ENCODE measurements at places on chromosomes 11 and 22.
A peak's percentile ranks its signal among the peaks of the same experiment; 100 is the strongest.

DNA sequence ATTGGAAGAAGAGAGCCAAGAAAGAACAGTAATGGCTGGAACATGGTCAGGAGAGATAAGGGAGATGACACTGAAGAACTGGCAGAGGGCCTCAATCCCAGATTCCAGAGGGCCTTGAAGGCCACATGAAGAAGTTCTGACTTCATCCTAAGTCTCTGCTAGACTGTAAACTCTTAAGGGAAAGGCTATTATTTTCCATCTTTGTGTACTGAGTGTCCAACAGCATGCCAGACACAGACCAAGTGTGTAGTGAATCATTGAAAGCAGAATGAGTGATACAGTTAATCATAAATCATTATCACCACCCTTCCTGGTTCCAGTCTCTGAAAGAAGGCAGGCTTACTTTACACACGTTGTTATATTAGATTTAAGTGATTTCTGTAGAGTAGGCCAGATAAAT is 185.3 kb upstream of the C11orf87 start:
- DNase-seq, result no peak

DNA sequence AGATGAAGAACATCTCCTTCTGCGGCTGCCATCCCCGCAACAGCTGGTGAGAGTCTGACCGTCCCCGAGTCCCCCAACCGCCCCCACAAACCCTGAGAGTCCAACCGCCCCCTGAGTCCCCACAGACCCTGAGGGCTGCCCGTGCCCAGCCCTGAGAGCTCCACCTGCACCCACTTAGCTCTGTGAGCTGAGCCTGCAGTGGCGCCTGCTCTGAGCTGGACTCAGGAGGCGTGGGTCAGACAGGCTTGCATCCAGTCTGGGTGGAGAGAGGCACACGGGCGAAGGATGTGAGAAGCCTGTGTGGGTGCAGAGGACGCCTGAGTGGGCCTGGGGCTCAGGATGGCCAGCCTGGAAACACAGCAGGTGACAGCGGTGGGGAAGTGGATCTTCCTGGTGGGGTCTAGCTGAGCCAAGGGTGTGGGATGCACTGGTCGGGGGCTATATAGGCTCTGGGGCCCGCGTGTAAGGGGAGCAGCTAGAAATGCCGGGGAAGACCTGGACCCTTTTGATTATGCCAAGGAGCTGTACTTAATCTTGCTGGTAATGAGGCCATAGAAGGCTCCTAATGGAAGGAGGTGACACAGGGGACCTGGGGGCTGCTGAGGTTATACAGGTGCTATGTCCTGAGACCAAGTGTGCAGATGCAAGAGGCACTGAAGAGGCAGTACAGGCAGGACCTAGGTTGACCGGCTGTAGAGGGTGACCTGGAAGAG is 6.5 kb downstream of the MAPK8IP2 start:
- no peak for DNase-seq

GRCh38 chr22:43128116-43128515 is 15.1 kb downstream of the MCAT start:
- DNase-seq, result no peak

- peak; percentile 32 for DNase-seq
These were observed 13.3 kb downstream of the RSPH14 start for GRCh38 chr22:23128269-23129108.

- DNase-seq, result no peak
These were observed 1.5 kb upstream of the TOLLIP start for GRCh38 chr11:1310772-1311468.

DNA sequence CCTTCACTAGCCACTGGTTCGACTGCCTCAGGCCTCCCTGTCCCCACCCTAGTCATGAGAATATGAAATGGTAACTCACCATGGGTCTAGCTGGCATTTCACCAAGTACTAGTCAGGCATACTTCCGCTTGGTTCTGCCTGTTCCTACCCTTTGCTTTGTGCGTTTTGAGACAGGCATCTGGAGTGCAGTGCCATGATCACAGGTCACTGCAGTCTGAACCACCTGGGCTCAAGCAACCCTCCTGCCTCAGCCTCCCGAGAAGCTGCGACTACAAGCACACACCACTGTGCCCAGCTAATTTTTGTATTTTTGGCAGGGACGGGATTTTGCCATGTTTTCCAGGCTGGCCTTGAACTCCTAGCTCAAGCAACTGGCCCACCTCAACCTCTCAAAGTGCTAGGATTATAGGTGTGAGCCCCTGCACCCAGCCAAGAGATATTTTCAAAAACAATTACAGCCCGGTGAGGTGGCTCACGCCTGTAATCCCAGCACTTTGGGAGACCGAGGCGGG is 14.1 kb downstream of the HRAS start:
- DNase-seq, result no peak

GRCh38 chr11:85806016-85806415 is 4.9 kb downstream of the SYTL2 start:
- no peak for DNase-seq

GRCh38 chr11:71251761-71252268 is 562 bp downstream of the SHANK2 start:
- no peak for DNase-seq

GRCh38 chr11:28495333-28495732 is 387.1 kb downstream of the METTL15 start:
- DNase-seq, result no peak

DNA sequence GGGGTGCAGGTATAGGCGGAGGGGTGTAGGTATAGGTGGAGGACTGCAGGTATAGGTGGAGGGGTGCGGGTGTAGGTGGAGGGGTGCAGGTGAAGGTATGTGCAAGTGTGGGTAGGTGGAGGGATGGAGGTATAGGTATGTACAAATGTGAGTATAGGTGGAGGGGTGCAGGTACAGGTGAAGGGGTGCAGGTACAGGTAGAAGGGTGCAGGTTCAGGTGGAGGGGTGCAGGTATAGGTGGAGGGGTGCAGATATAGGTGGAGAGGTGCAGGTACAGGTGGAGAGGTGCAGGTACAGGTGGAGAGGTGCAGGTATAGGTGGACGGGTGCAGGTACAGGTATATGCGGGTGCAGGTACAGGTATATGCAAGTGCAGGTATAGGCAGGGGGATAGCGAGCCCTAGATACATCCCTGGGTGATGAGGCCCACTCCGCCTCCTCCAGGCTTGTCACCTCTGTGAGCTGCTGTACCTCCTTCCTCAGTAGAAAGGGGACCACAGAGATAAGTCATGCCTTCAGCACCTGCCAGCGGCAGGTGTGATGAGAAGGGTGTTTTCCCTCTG is 17.2 kb downstream of the LINC01488 start:
- DNase-seq, result no peak

DNA sequence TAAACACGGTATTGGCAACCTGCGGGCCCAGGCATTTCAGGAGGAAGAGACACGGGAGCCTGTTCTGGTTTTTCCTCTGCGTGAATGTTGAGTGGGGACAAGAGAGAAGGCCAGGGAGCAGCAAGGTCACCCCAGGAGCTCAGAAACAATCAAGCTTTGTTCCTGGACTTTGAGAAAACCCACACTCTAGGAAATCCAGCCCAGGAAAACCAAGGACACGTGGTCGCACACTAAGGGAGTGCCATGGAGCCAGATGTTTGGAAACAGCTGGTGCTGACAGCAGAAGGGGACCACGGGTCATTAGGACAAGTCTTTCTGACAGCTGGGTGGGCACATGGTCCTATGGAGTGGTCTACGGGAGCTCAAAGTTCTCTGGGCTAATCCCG is 44.1 kb downstream of the MYH9 start:
- DNase-seq, result peak; percentile 37

DNA sequence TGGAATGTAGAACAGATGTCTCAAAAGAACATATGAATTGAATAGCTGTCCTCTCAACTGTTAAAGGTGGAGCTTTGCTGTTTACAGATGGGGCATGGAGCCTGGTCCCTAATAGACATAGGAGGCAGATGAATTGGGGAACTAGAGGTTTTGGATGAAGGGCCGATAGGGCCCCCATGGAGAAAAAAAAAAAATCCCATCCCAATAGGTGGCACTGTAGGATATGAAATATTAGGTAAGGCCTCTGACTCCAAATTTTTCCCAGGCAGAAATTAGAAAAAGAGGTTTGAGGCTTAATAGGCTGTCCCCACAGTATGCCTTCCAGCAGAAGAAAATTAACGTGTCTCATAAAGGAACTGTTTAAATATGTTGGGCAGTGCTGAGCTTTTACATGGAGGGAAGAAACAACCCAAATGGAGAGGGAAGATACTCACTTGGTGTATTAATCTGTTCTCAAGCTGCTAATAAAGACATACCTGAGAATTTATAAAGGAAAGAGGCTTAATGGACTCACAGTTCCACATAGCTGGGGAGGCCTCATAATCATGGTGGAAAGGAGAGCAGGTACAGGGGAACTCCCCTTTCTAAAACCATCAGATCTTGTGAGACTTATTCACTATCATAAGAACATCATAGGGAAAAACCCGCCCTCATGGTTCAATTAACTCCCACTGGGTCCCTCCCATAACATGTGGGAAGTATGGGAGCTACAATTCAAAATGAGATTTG is 30.1 kb upstream of the TMEM45B start:
- no peak for DNase-seq

DNA sequence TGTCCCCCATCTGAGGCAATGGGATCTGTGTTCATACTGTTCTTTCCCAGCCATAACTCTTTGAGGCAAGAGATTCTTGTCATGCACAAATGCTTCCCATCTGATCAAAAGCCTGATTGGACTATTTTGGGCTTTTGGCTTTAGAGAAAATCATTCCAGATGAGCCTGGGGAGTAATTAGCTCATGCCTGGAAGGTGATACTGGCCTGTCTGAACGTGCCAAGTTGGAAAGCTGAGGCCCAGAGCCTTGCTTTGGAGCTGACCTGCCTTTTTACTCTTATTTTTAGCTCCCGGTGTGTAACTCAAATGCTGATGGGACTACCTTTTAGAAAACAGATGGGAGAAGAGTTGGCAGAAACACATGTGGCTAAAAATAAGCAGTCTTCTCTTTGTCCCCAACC is 105.0 kb downstream of the DBX1 start:
- DNase-seq, result no peak

DNA sequence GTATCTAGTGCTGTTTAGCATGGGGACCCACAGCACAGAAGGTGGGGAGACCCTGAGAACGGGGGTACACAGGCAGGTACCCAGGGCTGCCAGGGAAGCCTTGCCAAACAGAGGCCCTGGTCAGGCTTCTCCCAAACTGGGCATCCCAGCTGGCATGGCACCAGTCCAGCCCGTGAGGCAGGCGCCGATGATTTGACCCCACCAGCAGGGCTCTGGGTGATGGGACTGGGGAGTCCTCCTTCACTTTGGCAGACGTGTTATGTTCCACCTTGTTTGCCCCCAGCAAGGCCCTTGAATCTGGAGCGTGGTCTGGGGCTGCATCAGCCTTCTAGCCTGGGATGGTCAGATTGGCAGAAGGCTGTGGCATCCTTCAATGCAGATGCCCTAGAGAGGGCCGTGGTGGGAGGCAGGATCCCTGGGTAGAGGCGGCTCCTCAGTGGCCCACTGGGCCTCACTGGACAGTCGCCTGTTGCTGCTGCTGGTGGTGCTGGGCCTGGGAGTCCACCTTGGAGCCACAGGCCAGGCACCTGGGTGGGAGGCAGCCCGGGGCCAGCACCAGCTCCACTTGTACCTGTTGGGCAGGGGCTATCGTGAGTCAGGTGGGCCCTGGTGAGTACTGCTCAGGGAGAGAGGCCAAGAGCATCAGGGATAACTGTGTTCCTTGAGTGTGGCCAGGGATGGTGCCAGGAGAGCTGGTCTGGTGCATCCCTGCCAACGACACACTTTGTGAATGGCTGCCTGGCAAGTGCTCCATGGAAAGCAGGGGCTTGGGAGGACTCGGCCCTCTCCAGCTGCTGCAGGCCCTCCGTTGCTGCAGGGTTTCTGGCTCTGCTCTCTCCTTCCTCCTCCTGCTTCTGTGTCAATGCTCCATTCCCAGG is 3.3 kb downstream of the ADORA2A start:
- DNase-seq, result no peak

DNA sequence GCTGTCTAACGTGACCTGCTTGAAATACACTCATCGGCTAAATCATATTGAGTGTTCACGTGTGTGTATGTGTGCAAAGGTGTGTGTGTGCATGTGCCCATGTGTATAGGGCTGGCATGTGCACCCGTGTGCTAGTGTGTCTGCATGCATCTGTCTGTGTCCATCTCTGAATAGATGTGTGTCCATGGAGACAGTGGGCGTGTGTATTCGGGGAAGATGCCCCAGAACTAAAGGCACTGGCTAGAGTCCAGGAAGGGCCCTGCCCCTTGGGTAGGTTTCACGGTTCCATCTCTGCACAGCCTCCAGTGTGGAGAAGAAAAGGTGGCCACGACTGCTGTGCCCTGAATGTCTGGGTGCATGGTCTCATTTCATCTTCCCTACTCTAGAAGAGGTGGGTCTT is 220.3 kb downstream of the MN1 start:
- DNase-seq, result no peak

DNA sequence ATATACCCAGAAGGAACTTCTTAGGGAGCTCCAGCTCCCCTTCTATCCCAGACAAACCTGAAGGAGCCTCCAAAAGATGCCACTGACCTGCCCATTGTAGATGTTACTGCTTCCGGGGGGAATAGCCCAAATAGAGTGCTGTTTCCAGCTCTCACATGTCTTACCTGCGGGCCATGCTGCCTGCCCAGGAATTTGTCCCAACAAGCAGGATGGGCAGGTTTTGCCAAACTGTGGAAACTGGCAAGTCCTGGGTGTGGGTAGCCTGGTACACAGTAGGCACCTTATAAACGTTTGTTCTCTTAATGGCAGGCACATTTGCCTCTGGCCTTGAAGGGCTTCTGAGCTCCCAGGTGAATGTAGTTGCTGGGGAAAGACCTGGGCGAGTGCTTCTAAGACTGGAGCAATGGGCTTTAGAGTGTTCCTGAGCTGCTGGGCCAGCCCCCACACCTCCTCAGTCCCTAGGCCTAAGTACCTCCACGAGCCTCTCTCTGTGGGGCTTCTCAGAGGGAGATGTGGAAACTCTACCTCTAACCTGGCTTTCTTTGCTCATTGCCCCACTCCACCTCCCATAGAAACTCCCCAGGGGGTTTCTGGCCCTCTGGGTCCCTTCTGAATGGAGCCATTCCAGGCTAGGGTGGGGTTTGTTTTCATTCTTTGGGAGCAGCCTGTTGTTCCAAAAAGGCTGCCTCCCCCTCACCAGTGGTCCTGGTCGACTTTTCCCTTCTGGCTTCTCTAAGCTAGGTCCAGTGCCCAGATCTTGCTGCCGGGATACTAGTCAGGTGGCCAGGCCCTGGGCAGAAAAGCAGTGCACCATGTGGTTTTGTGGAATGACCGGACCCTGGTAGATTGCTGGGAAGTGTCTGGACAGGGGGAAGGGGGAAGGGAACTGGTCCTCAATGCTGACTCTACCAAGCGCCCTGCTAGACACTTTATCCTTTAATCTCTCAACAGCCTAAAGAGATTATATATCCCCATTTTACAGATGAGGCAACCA is 37.2 kb downstream of the LIMK2 start:
- peak; percentile 78 for DNase-seq

DNA sequence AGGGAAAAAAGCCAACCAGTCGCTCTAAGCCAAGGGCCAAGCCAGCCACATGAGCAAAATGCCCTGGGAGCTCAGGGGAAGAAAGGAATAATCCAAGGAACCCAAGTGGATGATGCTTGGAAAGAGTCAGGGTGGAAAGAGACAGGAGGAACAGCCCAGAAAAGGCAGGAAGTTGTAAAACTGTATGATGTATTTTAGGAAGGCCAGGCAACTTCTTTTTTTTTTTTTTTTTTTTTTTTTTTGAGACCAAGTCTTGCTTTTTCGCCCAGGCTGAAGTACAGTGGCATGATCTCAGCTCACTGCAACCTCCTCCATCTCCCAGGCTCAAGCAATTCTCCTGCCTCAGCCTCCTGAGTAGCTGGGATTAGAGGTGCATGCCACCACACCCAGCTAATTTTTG is 1.6 kb downstream of the LGALS12 start:
- DNase-seq, result no peak

- DNase-seq, result no peak
These were observed 16.2 kb upstream of the LDLRAD3 start for GRCh38 chr11:35927682-35928081.

GRCh38 chr22:40263191-40263590 is 83.1 kb upstream of the ADSL start:
- no peak for DNase-seq

All from hypothalamus (tissue), 51 donors.